ENCODE measurements at places on chromosomes 3 and 15. TPM values are rescaled to one million over a fixed set of nuclear protein-coding genes. Genes with fewer than 3 reads are reported as not detected.
A peak's percentile ranks its signal among the peaks of the same experiment; 100 is the strongest.

DNA sequence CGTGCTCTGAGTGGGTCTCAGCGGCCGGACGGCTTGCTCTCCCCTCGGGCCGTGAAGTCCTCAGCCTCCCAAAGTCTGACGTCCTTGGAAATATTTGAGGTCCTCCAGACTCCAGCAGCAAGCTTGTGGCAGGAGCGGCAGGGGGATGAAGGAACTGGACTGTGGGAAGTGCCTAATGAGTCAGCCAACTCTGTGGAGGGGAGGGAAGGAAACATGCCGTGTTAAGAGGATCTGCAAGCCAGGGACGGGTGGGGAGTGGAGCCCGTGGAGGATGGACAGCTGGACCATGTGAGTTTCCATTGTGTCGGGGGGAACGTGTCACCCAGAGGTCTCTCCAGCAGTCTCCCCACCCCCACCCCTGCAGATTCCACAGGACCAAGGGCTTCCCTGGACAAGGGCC lies 39.4 kb upstream of the IDH2 start:
- no peaks in the 10 kb centered on the region for H3K27me3 ChIP-seq
- no peak overlapping the region for H3K4me3 ChIP-seq
- no peaks in the 10 kb centered on the region for H3K36me3 ChIP-seq
- DNase-seq: no peak
- no peak overlapping the region for H3K27ac ChIP-seq

Gene AGTR1
- not detected for total RNA-seq

GRCh38 chr15:40407330-40407990 lies 1.9 kb downstream of the IVD start:
- H3K36me3 ChIP-seq: peaks cover 53% of the 10 kb centered on the region
- DNase-seq: no peak
- no peaks in the 10 kb centered on the region for H3K27me3 ChIP-seq
- no peaks in the 10 kb centered on the region for H3K4me1 ChIP-seq
- H3K27ac ChIP-seq: no peak overlapping the region

DNA sequence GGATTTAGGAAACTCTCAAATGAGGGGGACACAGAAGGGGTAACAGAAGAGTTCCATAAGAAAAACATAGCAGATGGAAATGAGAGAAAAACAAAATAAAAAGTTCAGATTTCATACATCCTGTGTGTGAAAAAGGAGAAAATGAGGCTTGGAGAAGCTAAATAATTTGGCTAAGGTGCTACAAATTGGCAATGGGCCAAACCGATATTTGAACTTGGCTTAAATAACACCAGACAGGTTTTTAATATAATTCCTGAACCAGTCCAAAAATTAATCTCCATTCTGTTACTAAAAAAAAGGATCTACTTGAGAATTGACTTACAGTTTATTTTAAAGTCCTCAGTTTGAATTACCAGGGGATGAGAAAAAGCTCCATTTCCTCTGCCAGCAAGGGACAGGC lies 342.9 kb upstream of the DPH6 start:
- no peaks in the 10 kb centered on the region for H3K4me1 ChIP-seq
- no peaks in the 10 kb centered on the region for H3K36me3 ChIP-seq
- H3K4me3 ChIP-seq: no peak overlapping the region
- no peak overlapping the region for H3K27ac ChIP-seq
- H3K27me3 ChIP-seq: no peaks in the 10 kb centered on the region
- no peak for DNase-seq

- H3K27me3 ChIP-seq: no peaks in the 10 kb centered on the region
- H3K4me3 ChIP-seq: no peak overlapping the region
- no peaks in the 10 kb centered on the region for H3K36me3 ChIP-seq
These were observed 24.8 kb downstream of the TMOD2 start for GRCh38 chr15:51775967-51776816.

- no peak overlapping the region for H3K4me3 ChIP-seq
- DNase-seq: peak; percentile 87
- no peaks in the 10 kb centered on the region for H3K36me3 ChIP-seq
- H3K4me1 ChIP-seq: no peaks in the 10 kb centered on the region
- H3K27me3 ChIP-seq: no peaks in the 10 kb centered on the region
These were observed 156.2 kb upstream of the IQSEC1 start for GRCh38 chr3:13229273-13229949.

DNA sequence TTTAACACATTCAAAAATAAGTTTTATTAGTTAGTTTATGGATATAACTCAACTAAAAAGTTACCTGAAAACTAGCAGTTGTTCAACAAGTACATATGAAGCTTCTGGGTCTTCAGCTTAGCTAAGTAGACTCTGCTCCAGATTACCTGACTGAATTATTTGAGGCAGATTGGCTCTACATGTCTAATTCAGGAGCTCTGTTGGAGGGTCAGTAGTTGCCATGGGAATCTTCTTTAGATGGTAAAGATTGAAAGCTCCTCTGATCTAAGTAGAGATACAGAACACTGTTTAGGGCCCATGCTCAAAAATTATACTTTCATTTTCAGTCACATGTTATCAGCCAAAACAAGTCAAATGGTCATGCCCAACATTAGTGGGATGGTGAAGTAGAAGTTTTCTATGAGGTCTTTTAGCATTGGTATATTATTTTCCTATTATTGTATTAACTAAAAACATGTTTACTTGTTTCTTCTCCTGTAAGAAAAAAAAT lies 1476.9 kb downstream of the OTOL1 start:
- no peak for DNase-seq
- H3K4me1 ChIP-seq: no peaks in the 10 kb centered on the region
- H3K4me3 ChIP-seq: no peak overlapping the region
- H3K36me3 ChIP-seq: no peaks in the 10 kb centered on the region

GRCh38 chr3:157594413-157594812 lies 91.2 kb upstream of the VEPH1 start:
- no peaks in the 10 kb centered on the region for H3K4me1 ChIP-seq
- no peaks in the 10 kb centered on the region for H3K36me3 ChIP-seq
- peak; percentile 39 for DNase-seq

Gene LRRC3B
- 0.35 TPM for total RNA-seq

DNA sequence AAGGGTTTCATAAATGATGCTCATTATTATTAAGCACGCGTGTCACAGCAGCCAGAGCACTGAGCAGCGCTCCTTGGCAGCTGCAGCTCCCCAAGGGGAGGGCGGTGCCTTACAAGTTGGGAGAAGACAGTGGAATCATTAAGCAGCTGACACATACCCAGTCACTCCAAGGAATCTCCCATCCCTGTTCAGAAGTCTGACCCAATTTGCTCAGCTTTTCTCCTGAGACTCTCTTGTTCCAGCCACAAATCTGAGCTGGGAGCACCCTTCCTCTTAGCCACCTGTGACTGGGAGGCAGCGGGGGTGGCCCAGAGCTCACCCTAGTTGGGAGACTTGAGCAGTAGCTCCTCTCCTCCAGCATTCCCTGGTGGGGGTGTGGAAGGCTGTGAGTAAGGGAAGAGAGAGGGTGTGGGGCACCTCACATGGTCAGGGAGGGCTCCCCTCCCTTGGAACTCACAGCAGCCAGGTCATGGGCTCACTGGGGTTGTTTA lies 64.3 kb downstream of the DUT start:
- H3K27ac ChIP-seq: no peak overlapping the region
- H3K4me3 ChIP-seq: no peak overlapping the region
- no peak for DNase-seq
- no peaks in the 10 kb centered on the region for H3K4me1 ChIP-seq
- H3K36me3 ChIP-seq: no peaks in the 10 kb centered on the region
- no peaks in the 10 kb centered on the region for H3K27me3 ChIP-seq

- H3K4me1 ChIP-seq: peaks cover 4% of the 10 kb centered on the region
- no peak for DNase-seq
- no peaks in the 10 kb centered on the region for H3K27me3 ChIP-seq
These were observed 36.9 kb downstream of the RFTN1 start for GRCh38 chr3:16476636-16477035.

- no peaks in the 10 kb centered on the region for H3K36me3 ChIP-seq
- no peak overlapping the region for H3K27ac ChIP-seq
- peaks cover 3% of the 10 kb centered on the region for H3K4me1 ChIP-seq
- no peak for DNase-seq
- H3K27me3 ChIP-seq: no peaks in the 10 kb centered on the region
- no peak overlapping the region for H3K4me3 ChIP-seq
These were observed 490.9 kb upstream of the CFAP20DC start for GRCh38 chr3:59540696-59541095.

Gene SNURF
- 188 TPM for total RNA-seq

Gene SEMA6D
- total RNA-seq: 15.8 TPM

GRCh38 chr15:22979238-22980188 lies 655 bp downstream of the CYFIP1 start:
- peaks cover 6% of the 10 kb centered on the region for H3K27me3 ChIP-seq
- H3K4me1 ChIP-seq: 0 out of 2 replicates have a peak, but pooled peaks cover 2% of the 10 kb centered on the region

Gene XCR1
- not detected for total RNA-seq

DNA sequence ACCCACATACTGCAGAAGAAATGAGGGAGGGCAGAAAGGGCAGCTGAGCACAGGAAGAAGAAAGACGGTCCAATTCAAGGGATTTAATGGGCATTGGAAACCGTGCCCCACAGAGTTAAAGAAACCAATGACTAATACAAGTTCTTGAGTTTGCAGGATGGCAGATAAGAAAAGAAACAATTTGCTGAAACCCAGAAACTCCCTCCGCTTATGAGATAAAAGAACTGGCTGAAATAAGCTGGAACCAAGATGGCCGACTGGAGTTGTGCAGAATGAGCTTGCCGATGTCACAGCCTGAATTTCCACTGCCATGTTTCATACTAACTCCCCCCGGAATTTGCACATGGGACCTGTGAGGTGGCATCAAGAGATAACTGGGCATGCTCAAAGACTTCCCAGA lies 47.1 kb downstream of the SCAP start:
- no peak overlapping the region for H3K27ac ChIP-seq
- H3K27me3 ChIP-seq: no peaks in the 10 kb centered on the region
- DNase-seq: peak; percentile 3
- H3K4me1 ChIP-seq: no peaks in the 10 kb centered on the region
- H3K4me3 ChIP-seq: no peak overlapping the region

Gene KNSTRN
- total RNA-seq: 53.9 TPM
